ENCODE measurements at places on chromosomes 3 and 15. TPM values are rescaled to one million over a fixed set of nuclear protein-coding genes. Genes with fewer than 3 reads are reported as not detected.

GRCh38 chr15:46709460-46710083 is 1007.7 kb upstream of the SEMA6D start:
- H3K4me1 ChIP-seq: no peaks in the 10 kb centered on the region
- no peak overlapping the region for H3K4me3 ChIP-seq
- H3K36me3 ChIP-seq: no peaks in the 10 kb centered on the region
- no peaks in the 10 kb centered on the region for H3K27me3 ChIP-seq

DNA sequence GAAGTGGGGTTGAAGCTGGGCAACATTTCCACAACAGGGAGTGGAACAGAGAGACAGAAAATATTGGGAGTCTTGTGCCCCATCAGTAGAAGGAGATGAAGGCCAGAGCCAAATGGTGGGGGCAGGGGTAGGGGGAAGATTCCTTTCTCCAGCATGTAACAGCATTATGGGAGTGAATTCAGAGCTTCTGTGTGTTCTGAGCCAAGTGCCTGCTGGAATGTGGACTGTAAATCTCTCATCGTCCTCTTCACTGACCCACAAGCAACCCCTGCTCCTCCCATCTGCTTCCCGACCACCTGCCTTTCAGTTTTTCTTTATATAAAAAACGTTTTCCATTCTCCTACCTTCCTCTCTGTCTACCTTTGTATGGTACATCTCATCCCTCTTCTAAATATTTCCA is 344.2 kb upstream of the TPRG1 start:
- DNase-seq: no peak
- no peaks in the 10 kb centered on the region for H3K27me3 ChIP-seq

- DNase-seq: peak; percentile 82
- H3K4me1 ChIP-seq: peaks cover 19% of the 10 kb centered on the region
- H3K27ac ChIP-seq: peak overlapping the region; percentile 0
- no peak overlapping the region for H3K4me3 ChIP-seq
Measured at GRCh38 chr3:50572158-50572557, 2.8 kb downstream of the HEMK1 start.

- H3K36me3 ChIP-seq: no peaks in the 10 kb centered on the region
- H3K4me1 ChIP-seq: no peaks in the 10 kb centered on the region
- DNase-seq: no peak
- no peak overlapping the region for H3K27ac ChIP-seq
Measured at GRCh38 chr3:80676261-80676660, 908.5 kb upstream of the ROBO1 start.

GRCh38 chr15:34616613-34617012 is 33.2 kb upstream of the GOLGA8B start:
- no peaks in the 10 kb centered on the region for H3K27me3 ChIP-seq
- no peaks in the 10 kb centered on the region for H3K36me3 ChIP-seq
- no peak overlapping the region for H3K4me3 ChIP-seq
- no peak overlapping the region for H3K27ac ChIP-seq
- H3K4me1 ChIP-seq: no peaks in the 10 kb centered on the region

The RTP4 gene
- 0.45 TPM for total RNA-seq

The LDHAL6B gene
- total RNA-seq: 0.27 TPM
